ENCODE measurements at places on chromosomes 3 and 15.

GRCh38 chr3:122646146-122646988, 34.3 kb upstream of the PARP14 start:
- DNase-seq, result no peak

GRCh38 chr3:73401059-73401458, 223.7 kb downstream of the PDZRN3 start:
- no peak for DNase-seq

DNA sequence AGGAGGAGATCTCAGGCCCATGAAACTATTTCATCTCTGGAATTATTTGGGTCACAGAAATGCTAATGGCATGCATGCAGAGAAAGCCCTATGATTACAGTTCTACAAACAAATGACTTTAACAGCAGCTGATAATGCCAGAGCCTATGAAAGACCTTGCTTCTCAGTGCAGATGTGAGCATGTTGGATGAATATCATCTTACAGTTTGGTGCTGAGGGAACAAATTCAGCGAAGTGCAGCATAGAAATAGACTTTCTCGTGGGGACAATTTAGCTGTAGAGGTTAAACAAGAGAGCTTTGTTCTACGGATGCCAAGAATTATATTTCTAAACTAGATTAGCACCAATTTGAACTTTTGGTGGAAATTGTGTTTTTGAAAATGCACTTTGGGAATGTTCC, 27.7 kb downstream of the PTX3 start:
- no peak for DNase-seq

DNA sequence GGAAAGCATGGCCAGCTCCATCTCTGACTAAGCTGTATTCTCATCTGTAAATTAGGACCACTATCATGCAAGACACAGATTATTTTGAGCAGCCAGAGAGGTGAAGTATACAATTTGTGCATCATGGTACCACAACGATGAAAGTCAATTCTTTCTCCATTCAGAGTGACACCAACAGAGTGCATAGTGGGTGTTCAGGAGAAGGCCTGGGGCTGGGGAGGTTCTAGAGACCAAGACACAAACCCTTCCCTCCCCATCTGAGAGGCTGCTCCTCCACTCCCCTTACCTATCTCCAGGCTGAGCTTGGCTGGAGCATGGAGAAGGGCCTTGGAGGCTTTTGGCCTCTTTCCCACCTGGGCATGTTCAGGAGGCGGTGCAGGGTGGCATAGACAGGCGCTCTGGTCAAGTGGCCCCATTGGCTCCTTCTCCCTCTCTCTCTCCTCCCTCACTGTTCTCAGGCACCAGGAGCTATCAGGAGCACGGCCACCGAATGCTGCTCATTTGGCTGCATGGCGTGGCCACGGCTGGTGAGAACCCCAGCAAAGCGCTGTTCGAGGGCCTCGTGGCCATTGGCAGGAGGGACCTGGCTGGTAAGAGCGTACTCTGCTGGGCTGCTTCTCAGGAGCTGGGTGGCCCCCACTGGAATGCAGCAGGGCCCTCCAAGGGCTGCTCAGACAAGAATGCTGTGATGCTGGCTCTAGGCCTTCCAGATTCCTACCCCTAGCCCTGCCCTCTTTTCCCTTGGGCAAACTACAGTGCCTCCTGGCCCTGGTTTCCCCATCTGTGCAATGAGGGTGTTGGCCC, 37.9 kb downstream of the ANKDD1A start:
- no peak for DNase-seq

GRCh38 chr3:71641674-71642073, 58.1 kb upstream of the FOXP1 start:
- no peak for DNase-seq

DNA sequence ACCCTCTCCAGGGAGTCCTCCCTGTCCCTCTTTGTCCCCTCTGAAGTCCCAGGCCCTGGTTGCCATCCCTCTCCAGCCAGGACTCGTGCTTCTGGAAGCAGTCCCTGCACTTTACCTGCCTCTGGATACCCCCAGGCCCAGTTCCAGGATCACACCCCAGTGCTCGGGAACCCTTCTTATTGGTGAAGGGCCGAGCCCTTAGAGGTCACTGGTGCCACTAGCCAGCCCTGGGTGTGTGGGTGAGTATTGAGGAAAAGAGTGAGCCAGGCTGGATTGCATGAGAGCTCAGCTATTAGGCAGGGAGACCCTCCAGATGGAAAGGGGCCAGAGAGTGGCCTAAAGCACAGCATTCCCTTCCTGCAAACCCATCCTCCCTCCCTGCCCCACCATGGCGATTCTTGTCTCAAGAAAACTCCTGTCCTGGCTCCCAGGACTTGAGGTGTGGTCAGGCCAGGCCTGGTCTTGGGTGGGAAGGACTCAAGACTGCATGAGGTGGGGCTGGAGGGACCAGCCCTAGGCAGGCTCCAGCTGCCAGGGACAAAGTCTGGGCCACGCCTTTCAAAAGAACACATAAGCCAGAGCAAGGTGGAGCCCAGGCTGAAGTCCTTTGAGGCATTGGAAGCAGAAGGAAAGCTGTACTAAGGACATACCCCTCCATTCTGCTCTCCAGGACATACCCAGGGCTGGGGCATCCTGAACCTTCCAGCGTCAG, 4.8 kb upstream of the PHGR1 start:
- no peak for DNase-seq

GRCh38 chr3:85475346-85475745, 516.6 kb downstream of the CADM2 start:
- no peak for DNase-seq

DNA sequence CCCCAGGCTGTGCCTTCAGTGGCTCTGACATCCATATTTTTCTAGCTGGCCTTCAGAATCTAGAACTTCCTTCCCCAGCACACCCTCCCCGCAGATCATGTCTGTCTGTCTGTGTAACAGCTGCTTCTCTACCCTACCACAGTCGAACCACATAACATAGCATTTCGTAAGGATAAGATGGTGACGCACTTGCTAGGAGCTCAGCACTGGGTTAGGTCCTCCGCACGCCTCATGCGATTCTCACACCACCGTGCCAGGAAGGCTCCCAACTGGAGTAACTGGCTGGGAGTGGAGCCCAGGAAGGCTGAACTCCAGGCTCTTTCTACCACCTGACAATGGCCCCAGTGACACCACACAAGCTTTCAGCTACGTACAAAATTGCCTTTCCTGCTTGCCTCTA, 168.6 kb downstream of the STT3B start:
- DNase-seq, result no peak

GRCh38 chr15:77251662-77252061, 168.2 kb downstream of the PEAK1 start:
- no peak for DNase-seq

- no peak for DNase-seq
Measured at GRCh38 chr15:90862964-90863778, 5.2 kb upstream of the FURIN start.

- DNase-seq, result no peak
Measured at GRCh38 chr3:195613468-195614069, 29.8 kb upstream of the APOD start.

- no peak for DNase-seq
Measured at GRCh38 chr3:66476852-66477381, 23.9 kb downstream of the LRIG1 start.

- no peak for DNase-seq
Measured at GRCh38 chr15:62899090-62899493, 143.5 kb upstream of the TPM1 start.

GRCh38 chr3:134526319-134526718, 40.5 kb downstream of the CEP63 start:
- DNase-seq, result no peak

DNA sequence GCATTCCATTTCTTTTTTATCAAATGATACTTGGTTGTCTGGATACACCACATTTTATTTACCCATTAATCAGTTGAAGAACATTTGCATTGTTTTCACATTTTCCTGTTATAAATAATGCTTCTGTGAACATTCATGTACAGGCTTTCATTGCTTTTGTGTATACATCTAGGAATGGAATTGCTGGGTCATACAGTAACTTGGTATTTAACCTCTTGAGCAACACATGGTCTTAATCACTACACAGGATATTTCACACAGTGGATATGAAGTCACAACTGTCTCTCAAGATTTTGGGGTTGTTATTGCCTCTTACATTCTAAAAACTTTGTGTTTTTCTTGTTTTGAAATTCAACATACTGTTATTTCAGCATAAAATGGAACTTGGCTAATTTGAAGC, 48.2 kb downstream of the C3orf85 start:
- no peak for DNase-seq

DNA sequence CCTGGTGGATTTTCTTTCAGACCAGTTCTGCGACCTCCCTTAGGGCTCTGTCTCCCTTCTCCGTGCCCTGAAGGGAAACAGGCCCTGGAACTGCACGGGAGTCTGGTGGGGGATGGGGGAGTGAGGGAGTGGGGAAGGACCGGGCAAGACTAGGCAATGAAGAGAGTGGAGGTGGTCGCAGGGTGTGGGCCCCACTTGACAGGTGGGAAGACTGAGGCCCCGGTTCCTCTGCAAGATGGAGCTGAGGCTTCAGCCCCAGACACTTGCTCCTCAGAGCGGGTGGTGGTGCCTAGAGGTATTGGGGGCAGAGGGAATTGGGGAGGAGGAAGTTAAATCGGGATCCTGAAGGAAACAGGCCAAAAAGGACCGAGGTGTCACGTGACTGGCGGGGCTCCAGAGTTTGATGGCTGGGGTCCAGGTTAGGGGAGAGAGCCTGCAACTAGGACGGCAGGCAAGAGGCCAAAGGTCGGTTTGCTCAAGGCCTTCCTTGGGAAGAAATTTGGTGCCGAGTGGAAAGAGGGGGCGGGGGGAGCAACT, 597 bp upstream of the CAMK1 start:
- no peak for DNase-seq

DNA sequence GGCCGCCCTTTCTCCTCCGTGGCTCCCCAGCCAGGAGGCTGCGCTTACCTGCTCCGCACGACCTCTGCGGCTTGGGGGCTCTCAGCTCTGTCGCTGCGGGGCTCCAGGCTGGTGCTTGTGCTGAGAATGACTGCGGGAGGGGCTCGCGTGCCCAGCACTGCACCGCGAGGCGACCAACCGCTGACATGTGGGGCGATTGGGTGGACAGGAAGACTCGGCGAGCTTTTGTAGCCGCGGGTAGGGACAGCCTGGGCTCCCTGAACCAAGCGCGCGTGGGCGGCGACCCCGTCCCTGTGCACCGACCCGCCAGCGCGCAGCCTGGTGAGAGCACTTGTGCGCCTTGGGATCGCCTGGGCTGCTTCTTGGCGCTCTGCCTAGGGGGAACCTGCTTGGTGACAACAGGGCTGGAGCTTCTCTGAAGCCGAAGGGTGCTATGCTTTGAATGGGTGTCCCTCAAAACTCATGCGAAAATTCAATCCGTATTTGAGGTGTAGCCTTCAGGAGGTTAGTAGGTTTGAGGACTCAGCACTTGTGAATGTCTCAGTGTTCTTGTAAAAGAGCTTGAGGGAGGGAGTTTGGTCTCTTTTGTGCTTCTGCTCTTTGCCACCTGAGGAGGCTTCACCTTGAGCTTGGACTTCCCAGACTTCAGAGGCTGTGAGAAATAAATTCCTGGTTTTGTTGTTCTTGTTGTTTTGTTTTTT, 50.4 kb downstream of the IL12A start:
- no peak for DNase-seq

- no peak for DNase-seq
Measured at GRCh38 chr3:189277711-189278110, 105.9 kb downstream of the TPRG1 start.

DNA sequence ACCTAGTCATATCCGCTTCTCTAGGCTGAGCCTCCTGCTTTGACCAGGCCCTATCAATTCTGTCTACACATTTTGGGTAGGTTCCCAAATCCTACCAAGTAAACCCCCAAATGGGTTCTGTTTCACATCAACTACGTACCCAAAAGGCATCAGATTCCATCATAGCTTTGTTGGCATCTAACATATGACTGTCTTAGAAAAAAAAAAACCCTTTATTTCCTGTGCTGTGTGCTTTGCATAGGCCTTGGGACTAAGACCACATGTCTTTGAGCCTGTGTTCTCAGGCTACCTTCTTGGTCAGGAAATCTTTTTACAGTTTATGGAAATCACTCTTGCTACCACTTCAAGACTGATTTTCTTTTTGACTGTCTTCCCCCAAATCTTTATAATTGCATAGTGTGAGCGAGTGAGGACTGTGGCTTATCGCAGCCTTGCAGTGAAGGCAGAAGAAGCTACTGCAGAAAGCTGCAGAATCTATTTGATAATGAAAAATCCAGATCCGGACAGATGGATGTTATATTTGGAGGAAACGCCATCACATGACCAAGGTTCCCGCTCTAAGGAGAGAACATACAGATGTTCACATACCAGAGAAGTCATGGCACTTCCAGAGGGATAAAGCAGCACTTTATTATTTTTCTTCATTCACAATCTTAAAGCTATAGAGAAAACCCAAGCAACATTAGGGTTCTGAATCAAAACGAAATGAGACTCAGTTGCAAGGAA, 111.2 kb downstream of the EOMES start:
- DNase-seq, result no peak

GRCh38 chr3:53974324-53974723, 82.7 kb upstream of the SELENOK start:
- DNase-seq, result no peak

DNA sequence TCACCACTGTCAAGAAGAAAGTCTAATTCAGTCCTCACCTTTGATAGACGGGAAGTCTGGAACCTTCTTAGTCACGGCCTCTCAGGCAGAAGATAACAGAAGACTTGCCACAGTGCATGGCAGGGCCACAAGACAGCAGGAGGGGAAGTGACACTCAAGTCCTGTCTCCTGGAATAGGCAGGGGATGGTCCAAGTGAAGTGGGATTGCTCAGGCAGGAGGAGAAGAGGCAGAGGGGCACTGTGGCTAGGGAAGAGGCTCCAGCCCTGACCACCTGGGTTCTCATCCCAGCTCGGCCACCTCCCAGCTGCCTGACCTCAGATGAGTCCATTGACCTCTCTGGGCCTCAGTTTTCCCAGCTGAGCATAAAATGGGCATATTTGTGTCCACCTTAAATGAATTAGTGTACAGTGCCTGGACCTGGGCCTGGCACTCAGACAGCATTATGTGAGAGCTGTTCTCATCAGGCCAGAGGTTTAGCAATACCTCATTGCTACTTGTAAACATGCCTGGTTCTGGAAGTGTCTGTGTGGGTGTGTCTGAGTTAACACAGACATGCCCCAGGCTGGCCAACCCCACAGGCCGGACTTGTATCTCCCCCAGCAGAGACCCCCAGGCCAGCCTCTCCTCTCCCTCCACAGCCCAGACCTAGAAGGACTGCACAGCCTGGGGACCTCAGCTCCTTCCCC, 11.5 kb upstream of the PCSK6 start:
- no peak for DNase-seq

- no peak for DNase-seq
Measured at GRCh38 chr3:69817988-69818387, 78.7 kb downstream of the MITF start.

DNA sequence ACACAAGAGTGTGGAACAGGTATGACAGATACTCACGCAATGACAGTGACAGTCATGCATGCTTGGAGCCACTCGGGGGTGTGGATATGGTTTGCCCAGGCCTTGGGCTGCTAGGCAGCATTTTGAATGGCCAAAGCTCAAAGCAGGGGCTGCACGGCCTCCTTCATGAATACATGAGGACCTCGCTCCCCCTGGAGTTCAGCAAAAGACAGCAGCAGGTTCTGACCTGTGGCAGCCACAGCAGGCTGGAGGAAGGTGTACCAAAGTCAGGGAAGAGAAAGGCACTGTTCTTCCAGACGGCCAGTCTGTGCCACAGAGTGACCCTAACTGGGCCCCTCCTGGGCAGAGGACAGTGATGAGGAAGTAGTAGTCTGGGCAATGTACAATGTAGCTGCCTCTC, 88.2 kb upstream of the C2CD4B start:
- DNase-seq, result no peak

- DNase-seq, result no peak
Measured at GRCh38 chr15:81069356-81069755, 64.7 kb upstream of the CFAP161 start.

Measured in central memory CD8-positive, alpha-beta T cell (primary cell).